ENCODE measurements at places on chromosomes 13 and 19.

- DNase-seq: no peak
These were observed 142.2 kb downstream of the MZT1 start for GRCh38 chr13:72585254-72585653.

GRCh38 chr13:106096661-106097092 is 438.8 kb downstream of the EFNB2 start:
- no peak for DNase-seq

DNA sequence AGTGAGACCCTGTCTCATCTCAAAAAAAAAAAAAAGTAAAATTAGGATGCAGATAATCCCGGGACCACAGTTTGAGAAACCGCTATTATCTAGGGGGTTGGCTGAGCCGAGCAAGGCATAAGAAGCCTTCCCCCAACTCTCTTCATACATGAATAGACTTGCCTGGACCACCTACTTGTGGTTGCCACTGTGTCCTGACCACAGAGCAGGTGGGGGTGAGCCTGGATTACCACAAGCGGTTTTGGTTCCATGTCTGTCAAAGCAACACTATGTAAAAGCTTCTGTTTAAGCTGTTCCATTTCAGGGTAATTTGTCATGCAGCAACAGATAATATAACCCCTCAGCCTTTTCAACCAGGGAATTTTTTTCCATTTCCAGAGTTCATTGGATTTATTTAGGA is 3.3 kb upstream of the NAPA start:
- DNase-seq: no peak

DNA sequence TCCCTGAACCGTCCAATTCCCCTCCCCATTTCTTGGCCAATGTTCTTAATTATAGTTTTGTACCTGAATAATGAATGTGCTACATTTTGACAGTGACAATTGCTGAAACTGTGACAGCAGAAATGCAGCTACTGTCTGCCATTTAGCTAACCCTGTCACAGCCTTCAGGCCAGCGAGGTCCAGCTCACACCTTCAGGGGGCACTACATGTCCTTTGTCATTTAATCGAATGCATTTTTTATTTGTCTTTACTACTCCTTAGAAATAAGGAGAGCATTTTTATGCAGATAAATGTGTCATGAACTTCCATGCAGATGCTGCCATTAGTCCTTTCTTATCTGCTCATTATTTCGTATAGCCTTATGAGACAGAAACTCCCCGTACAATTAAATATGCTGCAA is 159.9 kb downstream of the MZT1 start:
- DNase-seq: no peak

- no peak for DNase-seq
These were observed 9.1 kb downstream of the SPACA6 start for GRCh38 chr19:51702103-51702824.

Measured in foreskin melanocyte (primary cell).